ENCODE measurements at places on chromosomes 1 and 21.

GRCh38 chr1:48470950-48471690, 884 bp downstream of the SPATA6 start:
- no peak for DNase-seq

DNA sequence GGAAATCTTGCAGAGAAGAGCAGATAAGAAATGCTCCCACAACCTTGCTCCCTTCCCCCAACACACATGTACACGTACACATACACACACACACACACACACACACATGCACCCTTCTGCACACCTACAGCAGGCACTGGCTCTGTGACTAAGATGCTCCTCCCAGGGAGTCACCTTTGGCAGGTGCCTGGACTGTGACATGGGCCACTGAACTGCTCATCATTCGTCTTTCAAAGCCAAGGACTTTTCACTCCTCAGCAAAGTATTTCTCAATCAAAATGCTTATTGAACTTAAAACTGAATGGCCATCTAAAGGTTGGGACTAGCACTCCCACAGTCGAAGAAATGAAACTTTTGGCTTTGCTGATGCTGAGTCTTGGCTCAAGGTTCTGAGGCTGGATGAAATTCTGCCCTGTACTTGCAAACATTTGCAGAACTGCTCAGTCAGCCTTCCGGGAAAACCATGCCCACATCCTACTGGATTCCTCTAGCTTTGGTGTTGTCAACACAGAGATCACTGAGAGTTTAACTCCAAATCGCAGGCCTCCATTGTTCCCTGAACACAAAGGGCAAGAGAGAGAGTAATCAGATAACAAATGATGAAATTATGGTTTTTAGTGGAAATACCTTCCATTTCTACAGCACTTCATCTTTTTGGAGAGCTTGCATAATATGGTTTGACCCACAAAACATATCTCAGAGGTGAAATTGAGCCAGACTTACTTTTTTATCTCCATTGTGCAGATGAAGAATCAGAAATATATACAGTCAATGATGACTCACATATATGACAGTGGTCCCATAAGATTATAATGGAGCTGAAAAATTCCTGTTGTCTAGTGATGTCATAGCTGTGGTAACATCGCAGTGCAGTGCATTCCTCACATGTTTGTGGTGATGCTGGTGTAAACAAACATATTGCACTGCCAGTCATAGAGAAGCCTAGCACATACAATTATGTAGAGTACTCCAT, 72.4 kb upstream of the BCAR3 start:
- DNase-seq = no peak

- DNase-seq = no peak
Measured at GRCh38 chr1:47867438-47868347, 129.5 kb downstream of the TRABD2B start.

- no peak for DNase-seq
Measured at GRCh38 chr1:11256299-11256698, 6.1 kb downstream of the MTOR start.

DNA sequence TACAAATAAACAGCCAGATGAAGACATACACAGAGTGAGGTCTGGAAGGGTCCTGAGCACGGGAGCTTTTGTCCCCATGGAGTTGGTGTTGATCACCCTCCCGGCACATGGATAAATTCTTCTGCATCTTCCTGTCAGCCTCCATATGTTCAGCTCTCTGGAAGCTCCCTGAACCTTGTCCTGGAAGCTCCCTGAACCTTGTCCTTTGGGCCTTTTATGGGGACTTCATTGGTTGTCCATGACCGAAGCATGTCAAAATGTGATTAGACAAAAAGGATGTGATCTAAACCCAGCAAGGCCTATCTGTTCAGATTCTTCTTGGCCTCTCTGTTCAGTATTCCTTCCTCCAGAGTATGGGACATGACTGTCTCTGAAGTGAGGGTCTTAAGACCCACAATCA, 25.4 kb upstream of the RNF11 start:
- DNase-seq = no peak

DNA sequence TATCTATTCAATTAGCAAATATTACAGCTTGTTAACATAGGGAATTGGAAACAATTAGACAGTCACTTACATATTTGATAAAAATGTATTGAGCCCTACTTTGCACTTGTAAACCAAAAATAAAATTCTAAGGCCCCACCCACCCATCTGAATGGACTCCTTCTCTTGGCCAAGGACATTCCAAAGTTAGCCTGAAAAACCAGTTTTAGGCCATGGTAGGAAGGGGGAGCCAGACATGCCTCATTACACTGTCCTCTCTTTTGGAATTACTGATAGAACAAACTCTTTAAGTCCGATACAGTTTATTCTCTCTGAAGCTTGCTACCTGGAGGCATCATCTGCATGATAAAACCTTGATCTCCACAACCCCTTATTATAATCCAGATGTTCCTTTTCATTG, 28.0 kb upstream of the TSPAN2 start:
- no peak for DNase-seq

DNA sequence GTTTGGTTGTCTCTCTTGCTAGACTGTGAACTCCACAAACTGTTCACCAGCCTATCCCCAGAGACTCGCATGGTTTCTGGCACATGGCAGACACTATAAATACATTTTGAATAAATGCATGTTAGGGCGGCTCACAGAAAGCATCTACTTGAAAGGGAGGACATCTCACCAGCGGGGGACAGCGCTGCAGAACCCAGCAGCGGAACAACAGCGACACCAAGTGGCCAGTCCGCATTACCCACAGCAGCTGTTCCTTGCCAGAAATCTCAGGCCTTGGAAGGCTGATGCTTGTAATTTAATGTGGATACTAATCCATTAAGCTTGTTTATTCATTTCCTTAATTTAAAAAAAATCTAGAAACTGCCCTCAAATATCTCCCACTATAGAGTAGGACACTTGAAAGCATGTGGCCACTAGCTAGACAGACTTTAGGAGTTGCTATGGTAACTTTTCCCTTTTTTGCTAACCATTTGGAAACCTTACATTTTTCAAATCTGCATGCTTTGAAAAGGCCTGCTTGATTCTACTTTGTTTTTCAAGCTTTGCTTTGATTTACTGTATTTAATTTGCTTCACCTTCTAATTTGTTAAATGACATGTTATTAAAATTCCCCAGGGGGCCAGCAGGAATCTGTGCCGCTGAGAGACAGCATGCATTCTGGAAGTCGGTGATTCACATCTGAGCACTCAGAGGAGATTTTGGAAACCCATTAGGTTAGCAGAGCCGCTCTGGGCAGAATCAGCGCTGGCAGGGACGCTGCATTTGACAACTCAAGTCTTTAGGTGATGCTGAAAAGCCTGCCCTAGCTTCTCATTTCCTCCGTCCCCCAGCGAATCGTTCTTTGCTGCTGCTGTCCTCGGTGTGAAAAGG, 63.5 kb upstream of the SSX2IP start:
- peak; percentile 38 for DNase-seq

- DNase-seq = no peak
Measured at GRCh38 chr1:157725221-157725577, 24.6 kb upstream of the FCRL3 start.

DNA sequence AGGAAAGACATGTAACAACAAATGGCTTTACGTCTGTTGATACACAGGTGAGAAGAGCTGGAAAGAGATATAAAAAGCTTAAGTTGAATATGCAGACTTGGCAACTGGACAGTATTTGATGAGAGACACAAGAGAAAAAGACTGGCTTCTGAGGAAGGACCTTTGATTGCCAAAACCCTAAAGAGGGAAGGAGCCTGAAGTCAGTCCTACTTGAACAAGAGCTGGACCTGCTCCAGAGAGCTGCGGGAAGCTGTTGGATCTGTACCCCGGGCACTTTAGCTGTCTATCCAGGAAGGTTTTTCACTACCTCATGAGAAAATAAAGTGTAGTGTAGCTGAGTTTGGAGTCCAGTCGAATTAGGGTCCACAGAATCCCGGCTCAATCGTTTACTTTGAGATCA, 25.3 kb upstream of the LRRC8B start:
- no peak for DNase-seq

DNA sequence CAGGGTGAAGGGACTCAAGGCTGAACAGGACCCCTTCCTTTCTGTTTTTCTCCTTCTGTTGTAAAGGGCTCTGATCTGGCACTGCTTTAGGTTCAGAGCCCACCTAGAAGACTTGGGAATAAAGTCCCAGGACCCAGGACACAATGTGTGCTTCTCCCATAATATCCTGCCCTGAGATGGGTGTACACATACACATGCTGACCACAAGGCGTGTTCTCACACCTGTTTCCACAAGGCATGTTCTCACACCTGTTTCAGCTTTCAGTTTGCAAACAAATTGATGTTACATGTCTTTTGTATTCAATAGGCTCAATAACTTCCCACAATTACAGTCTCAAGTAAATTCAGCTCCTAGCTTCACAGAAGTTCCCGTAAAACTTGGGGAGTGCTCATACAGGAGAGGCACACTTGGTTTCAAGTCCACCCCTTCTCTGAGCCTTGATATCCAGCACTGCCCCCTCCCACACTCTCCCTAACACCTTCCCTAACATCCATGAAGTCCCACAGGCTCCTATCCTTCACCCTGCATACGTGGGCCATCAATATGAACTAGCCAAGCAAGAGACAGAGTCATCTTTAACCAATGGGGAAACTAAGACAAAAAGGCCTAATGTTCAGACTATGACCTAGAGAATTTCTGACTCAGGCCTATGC, 41.7 kb downstream of the ERI3 start:
- no peak for DNase-seq

DNA sequence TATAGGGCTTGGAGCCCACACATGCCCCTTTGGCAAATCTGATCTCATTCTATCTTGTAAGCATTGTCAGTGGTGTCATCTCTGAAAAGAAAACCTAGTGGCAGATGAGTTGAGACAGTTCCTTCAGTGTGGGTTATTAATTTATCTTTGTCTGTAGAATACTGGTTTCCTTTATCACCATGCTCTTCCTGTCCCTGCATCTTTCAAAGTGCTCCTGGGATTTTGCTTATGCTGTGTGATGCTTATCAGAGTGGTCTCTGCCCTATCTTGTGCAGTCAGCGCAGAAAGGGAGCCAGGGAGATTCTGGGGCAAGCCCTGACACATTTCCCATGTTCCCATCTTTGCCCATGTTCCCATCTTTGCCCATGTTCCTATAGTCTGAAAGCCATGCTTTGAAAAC, 402.9 kb downstream of the RWDD3 start:
- no peak for DNase-seq

DNA sequence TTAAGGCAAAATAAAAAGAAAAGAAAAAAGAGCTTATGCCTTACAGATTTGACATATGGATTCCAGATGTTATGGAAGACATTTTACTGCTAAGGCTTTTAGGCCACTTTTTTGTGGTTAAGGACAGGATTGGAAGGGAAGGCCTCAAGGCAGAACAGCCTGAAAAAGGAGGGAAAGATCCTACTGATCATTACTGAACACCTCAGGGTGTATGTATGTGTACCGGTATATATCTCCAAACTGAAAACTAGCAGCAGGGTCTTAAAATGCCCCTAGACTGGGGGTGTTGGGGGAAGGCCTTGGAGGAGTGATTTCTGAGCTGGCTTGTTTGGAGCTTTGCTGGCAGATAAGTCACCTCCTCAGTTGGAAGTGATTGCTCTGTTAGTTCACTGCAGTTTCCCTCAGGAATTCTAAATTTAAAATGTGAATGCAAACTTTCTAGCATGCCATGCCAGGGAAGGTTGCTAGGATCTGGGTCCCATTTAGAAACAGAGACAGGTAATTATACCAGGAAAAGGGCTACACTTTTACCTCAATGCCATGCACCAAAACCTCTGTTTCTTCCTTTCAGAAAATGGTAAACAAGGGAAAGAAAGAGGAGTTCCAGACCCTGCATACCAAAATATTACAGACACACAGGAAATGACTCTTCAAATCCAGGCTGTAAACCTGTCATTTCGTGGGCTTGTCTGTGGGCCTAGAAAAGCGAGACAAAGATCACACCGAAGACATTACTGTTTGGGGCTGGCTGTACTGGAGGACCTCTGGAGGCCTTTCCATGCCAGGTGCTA, 15.0 kb downstream of the C1orf52 start:
- no peak for DNase-seq

DNA sequence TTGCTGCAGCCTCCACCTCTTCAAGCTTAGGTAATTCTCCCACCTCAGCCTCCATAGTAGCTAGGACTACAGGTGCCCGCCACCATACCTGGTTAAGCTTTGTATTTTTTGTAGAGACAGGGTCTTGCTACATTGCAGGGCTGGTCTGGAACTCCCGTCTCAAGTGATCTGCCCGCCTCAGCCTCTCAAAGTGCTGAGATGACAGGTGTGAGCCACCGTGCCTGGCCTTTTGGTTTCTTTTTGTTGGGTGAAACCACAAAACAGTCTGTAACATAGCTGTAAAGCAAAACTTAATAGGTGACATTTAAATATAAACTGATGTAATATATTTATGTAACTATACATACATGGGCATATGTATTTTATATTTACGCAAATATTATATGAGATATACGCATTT, 3.1 kb upstream of the DNAJC11 start:
- DNase-seq = no peak

DNA sequence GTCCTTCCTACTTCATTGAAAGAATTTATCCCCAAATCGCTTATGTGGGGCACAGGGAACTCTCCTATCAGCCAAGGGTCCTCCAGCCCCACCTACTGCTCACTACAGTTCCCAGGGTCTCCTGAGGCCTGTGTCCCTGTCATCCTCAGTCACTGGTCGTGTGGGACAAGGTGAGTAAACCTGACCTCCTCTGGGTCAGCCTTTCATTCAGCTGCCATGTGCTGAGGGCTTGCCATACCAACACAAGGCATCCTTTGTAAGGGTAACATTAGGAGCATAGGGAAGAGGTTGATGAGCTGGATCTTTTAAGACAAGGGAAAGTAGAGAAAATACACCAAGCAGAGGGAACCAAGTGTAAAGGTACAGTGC, 11.2 kb upstream of the SNAPIN start:
- no peak for DNase-seq

DNA sequence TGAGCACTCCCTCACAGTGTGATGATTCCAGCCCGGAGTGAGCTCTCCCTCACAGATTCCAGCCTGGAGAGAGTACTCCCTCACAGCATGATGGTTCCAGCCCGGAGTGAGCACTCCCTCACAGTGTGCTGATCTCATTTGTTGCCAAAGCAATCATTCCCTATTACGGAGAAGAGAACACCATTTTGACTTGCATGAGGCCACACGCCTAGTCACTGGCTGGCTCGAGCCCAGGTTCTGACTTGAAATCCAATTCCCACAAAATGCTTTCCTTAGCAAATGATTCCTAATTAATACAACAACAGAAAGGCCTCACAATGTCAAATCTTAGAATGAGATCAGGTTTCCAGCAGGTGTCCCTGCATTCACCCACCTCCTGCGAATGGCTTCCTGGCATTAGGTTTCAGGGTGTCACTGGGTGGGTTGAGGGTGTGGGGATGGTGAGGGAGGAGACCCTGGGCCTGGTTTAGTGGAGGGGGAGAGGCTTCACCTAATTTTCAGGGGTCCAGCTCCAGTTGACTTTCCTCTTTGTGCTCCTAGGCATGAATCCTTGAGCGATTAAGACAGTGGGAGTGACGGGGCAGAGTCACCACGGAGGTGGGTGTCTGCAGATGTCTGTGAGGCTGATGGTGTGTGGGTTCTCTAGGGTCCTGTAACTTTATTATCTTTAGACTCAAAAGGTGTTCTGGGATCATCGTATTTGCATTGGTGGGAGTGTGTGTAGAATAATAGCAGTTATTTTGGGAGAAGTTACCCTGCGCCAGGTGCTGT, 158.5 kb downstream of the KCNJ6 start:
- no peak for DNase-seq

Measured in tibial nerve (tissue), 4 donors.